ENCODE measurements at places on chromosomes 7 and 10.

DNA sequence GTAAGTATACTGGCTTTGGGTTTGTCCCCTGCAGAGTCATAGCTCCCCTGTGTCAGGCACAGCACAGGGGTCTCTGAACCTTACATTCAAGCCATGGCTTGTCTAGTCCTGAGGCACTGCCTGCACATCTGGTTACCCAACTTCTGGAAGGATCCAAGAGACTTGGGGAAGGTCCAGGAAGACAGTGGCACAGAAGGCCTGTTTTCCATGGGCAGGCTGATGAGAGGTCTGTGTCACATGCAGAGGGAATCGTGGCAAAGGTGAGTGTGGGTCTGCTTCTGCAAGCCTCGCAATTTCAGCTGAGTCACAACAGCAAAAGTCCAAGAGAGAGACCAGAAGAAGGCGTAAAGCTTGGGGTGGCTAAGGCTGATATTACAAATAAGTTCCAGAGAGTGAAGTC is 28.4 kb upstream of the BMPR1A start:
- no peak for DNase-seq

DNA sequence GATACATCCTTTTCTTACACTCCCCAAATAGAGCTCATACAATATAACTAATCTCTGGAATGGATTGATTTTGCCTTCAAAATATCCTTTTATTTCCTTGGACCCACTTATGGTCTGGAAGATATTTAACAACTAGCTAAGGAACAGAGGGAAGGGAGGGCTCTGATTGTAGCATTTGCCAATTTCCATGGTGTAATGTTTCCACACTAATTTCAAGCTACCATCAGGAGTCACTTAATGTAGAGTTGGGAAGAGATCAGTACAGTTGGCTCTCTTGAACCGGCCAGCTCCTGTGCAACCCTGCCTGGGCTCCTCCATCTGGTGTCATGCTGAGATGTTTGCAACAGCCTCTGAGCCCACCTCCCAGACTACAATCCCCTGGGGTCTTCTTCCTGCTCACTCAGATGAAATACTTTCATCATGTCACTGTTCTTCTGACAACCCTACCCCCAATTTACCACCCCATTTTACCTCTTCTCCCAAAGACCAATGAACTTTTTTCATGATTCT is 8.0 kb upstream of the IL6 start:
- DNase-seq, result no peak

- no peak for DNase-seq
Observed at GRCh38 chr10:12187321-12187905, 8.3 kb downstream of the NUDT5 start.

DNA sequence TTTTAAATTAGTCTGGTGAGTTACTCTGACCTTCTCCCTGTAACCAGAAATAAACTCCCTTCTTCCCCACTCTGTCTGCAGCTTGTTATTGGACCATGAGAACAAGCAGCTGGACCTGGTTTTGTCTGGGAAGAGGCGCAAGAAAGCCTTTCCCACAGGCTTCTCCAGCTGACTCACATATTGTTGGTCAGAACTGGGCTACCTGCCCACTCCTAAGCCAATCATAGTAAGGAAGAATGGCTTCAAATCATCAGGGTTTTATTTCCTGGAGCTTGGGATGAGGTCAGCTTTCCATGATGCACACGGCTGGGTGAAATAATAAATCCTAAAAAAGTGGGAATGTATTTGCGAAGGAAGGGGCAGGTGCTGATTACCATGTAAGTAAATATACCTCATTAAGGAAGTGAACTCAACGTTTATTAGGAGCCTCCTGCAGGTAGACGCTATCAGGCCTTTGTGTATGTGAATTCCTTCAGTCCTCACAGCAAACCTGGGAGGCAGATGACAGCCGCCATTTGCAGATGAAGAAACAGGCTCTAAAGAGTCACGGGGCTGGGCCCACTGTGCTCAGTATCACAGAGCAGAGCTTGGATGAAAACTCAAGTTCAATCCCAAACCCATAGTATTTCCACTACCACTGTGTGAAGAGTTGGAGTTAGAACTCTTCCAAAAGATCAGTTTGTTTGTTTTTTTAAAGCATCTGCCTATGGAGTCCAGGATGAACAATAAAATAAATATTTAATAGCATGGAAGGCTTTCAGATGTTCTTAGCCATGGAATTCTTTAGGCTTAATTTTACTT is 32.8 kb downstream of the IL15RA start:
- DNase-seq, result no peak

GRCh38 chr10:120495226-120496009 is 38.4 kb downstream of the PLPP4 start:
- no peak for DNase-seq
